ENCODE measurements at places on chromosomes 2 and 18.

- DNase-seq, result no peak
Measured at GRCh38 chr2:233980955-233981561, 63.9 kb downstream of the TRPM8 start.

- no peak for DNase-seq
Measured at GRCh38 chr2:174752403-174753037, 11.8 kb downstream of the CHRNA1 start.

DNA sequence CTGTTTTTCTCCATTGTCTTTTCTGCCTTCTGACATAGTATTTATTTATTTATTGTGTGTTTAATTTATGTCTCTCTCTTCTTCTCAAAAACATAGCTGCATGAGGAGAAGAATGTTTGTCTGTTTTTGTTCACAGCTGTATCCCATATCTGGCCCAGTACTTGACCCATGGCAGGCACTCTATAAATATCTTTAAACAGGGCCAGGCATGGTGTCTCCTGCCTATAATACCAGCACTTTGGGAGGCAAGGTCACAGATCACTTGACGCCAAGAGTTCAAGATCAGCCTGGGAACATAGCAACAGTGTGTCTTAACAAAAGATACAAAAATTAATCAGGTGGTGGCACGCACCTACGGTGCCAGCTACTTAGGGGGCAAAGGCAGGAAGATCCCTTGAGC, 361.3 kb upstream of the KLHL29 start:
- no peak for DNase-seq

GRCh38 chr2:62806231-62806630, 100.7 kb downstream of the EHBP1 start:
- DNase-seq, result no peak

- DNase-seq, result peak; percentile 72
Measured at GRCh38 chr18:650428-650858, 7.0 kb upstream of the TYMS start.

GRCh38 chr2:70714141-70714905, 53.7 kb downstream of the ADD2 start:
- no peak for DNase-seq

DNA sequence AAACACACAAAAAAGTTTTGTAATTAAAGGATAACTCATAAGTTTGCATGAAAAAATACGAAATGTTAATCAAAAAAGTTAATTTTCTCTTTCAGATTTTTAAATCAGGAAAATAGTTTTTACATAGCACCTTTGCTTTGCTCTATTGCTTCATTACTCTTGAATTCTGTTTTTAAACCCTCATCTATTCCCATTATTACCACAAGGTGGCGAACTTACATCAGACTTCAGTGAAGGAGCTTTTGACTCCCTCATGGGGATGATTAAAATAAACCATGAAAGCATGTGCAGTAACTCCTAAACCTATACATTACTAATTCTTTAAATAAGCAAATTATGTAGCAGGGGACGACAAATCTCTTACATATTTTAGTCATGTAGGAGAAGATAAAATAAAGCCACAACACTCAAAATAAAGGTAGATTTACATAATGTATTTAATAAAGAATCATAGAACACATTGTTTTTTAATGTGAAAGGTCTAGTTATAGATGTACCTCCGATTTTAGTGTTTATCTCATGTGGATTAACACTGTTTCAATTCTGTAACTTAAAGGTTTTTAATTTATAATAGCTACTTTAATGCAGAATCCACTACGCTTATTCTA, 105.2 kb downstream of the NETO1 start:
- DNase-seq, result peak; percentile 49

DNA sequence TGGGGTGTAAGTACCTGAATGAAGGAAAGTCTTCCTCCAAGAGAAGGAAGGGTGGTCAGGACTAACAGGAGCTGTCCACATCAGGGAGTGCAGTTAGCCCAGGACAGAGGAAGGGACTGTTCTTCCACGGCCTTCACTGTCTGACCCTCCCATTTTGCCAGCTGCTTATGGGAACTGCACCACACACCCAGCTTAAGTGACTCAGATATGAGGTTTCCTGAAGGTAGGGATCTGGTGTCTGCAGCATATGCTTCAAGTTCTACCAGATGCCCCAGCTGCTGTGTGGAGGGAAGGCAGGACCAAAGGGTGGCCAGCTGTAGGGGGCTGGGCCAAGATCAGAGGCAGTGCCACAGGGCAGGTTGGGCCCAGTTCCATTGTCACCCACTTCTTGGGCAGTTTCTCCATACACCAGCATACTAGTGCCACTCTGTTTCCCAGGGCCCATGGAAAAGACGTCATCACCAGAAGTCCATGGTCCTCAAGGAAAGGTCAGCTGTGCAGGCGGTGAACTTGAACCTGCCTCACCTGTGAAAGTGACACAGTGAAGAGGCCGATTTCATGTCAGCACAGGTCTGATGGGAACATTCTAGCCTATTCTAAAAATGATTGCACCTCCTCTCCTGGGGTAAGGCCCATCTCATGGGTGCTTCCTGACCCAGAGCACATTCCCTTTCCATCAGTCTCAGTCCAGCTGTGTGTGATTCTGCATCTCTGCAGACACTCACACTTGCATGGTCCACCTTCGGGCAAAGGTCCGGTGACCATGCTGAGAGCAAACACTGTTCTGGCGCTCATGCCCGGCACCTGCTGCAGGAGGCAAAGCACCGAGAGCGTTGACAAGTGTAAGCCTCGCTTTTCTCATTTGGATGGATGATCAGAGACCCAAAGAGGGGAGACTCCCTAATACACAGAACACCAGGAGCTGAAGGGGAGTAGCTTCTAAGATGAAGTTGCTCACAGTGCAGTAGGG, 68.0 kb downstream of the ACAA2 start:
- DNase-seq, result no peak

GRCh38 chr2:197205585-197206215, 104.9 kb downstream of the ANKRD44 start:
- DNase-seq, result peak; percentile 63

- no peak for DNase-seq
Measured at GRCh38 chr2:119364798-119365197, 1.8 kb downstream of the C2orf76 start.

GRCh38 chr2:173164396-173164795, 88.8 kb downstream of the MAP3K20 start:
- no peak for DNase-seq

GRCh38 chr2:167504695-167505094, 616.4 kb downstream of the XIRP2 start:
- no peak for DNase-seq

DNA sequence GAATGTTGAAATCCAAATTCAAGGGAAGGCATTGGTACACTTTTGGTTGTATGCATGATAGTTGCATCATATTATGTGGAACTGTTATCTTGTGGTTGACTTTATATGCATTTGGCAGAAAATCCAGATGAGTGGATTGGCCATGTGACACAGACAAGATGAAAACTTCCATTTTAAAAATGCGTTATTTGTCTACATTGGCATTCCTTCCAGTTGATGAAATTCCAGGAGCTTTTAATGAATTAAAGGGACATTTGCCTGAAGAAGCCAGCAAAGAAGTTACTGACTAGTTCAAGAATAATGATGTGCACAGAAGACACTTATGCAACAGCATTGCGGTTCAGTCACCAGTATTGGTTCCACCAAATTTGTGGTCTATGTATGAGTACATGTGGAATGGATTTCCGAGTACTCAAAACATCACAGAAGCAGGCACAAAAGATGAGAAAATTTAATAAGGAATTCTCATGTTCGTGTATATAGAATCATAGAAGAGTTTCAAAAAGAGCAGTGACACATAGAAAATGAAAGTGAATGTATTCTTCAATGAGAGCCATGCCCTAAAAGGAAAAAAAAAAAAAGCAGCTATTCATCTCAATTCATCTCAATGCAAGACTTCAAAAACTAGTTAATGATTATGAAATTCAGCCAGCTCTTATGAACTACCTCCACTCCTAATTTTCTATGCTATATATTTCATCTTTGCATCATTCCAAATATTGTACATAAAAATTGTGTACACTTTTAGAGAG, 232.1 kb downstream of the RBM43 start:
- no peak for DNase-seq

DNA sequence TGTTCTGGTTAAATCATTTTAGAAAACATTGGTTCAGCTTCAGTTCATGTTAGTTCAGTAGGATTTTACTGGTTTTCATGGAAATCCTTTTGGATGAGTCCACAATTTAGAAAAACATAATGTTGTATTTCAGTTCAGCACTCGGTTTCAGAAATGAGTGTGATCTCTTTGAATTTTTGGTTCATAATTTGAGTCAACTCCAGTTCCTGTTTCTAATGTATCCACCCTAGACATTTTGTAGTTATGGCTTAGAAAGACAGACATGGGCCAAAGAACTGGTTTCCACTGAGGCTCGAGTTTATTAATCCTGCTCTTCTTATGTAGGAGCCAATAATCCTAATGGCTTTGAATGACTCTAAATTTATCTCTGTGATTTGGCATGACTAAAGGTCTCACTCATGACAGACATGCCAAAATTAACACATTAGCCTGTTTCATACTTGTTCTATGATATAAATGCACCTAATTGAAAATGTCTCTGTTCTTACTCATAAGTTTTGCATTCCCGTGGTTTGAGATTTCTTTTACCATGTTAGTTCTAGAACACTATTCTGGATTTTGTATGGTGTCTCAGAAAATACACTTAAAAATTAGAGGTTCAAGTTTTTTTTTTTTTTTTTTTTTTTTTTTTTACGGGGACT, 82.3 kb upstream of the SPRED2 start:
- no peak for DNase-seq

DNA sequence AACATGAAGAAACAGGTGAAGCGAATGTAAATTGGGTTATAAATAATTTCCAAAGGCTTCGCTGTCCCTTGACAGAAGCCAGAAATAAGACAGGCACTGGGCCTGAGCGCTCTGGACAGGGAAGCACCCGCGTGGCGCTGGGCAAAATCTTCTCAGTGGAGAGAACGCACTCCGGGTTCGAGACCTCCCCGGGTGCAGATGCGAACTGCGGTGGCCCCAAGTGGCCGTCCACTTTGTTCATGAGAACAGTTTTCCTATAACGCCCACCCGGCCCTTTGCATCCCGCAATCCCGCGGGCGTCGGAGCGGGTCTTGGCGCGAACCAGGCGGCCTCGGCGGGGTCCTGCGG, 651 bp upstream of the DPYSL5 start:
- DNase-seq, result no peak
